ENCODE measurements at places on chromosomes 4 and X.

- DNase-seq, result no peak
Observed at GRCh38 chr4:43296946-43297528, 404.5 kb downstream of the GRXCR1 start.

GRCh38 chr4:168972596-168972995, 37.5 kb downstream of the CBR4 start:
- no peak for DNase-seq

DNA sequence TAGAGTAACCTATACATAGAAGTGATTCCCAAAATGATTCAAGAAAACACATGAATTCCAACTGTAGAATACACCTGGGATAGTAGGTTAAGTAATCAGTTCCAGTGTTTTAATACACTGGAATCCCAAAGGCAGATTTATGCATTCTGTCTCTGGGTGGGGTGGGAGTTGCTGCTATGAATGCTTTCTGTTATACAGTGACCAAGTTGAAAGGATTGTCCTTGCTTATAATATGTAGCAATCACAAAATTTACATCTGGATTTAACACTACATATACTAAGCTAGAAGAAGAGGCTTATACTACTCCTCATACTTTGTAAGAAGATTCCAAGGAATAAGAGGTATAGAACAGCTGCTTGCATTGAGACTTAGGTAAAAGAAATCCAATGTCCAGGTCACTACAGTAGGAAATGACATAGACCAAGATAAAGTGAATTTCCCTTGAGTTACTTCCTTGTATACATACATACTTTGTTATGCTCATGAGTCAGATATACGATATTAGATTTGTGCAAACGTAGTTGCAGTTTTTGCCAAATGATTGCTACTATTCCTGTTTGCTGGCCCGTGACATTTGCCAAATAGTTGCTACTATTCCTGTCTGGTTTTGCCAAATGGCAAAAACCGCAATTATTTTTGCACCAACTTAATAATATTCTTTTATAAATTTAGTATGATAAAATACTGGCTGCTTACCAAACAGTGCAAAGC, 210.5 kb upstream of the DIAPH2 start:
- no peak for DNase-seq

DNA sequence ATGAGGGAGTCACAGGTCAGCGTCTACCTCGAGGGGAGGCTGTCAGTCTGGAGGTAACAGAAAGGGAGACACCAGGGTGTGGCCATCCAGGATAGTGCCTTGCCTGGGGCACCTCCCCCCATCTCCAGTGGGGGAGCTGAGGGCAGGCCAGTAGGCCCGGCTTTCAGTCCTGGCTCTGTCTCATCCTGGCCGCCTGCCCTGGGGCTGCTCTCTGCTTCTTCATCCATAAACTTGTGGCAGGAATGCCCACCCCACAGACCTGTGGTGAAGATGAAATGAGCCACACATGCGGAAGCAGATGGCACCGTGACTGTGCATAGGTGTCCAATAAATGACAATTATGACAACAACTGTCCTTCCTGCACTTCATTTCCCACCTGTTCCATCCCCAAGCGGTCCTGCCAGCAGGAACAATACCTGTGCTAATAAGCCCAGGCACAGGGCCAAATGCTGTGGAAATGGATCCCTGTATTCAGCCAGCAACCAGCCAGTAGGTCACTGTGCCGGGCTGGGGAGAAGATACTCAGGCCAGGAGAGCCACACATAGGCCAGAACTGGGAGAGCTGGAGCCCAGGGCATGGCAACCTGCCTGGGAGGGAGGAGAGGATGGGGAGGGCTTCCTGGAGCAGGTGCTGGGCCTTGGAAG, 30.2 kb downstream of the TRO start:
- DNase-seq, result no peak

- no peak for DNase-seq
Observed at GRCh38 chr4:96983830-96984229, 1143.9 kb downstream of the PDHA2 start.

GRCh38 chr4:92299152-92299551, 4.6 kb upstream of the GRID2 start:
- peak; percentile 24 for DNase-seq

- DNase-seq, result peak; percentile 8
Observed at GRCh38 chrX:7746856-7747255, 96.1 kb upstream of the VCX start.

- DNase-seq, result no peak
Observed at GRCh38 chr4:108940149-108940548, 177.3 kb upstream of the ETNPPL start.

DNA sequence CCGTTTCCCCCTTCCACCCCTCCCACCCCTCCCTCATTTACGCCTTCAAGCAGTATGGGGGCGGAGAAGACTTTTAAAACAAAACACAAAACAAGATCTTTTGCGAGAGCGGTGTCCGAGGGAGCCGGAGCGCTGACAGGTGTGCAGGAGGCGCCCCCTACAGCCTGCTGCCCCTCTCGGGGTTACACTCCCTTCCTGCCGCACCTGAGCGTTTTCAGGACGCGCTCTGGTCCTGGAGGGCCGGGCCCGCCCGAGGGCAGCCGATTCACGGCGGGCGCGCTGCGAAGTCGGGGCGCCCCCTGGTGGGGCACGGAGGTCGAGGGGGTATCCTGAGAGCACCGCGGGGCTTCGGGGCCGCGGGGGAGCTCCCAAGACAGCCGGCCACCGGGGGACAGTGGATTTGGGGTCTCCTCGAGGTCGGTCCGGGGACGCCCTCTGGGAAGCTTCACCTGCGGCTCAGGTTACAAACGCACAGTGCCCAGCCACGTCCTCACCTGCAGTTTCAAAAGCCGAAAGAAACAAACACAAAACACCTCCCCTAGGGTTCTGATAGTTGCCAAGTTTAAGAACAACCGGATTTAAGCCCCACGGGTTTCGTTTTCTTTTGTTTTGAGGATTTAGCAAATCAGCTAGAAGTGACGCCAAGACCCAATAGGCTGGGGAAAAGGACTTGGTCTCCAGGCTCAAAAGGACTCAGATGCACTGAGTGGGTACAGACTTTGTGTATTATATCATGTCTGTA, 8.0 kb upstream of the NEUROG2 start:
- DNase-seq, result no peak

- no peak for DNase-seq
Observed at GRCh38 chrX:1074755-1075154, 137.7 kb downstream of the CRLF2 start.

- DNase-seq, result no peak
Observed at GRCh38 chr4:182808673-182809416, 108.3 kb downstream of the DCTD start.

DNA sequence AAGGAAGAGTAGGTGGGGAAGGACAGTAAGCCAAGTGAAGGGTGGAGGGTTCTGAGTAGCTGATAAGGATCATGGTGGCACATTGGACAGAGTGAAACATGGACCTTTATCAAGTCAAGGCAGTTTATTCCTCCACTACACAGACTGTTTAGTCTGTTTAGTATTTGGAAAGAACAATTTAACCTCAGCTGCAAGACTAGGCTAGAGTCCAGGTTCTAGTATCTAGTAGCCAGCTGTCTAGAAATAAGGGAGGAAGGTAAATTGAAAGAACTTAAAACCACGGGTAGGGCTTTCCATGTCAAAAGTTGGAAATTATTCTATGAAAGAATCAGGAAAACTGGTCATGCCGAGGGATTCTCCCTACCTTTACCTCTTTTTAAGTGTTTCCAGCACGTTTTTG, 140.1 kb upstream of the MED14 start:
- no peak for DNase-seq

DNA sequence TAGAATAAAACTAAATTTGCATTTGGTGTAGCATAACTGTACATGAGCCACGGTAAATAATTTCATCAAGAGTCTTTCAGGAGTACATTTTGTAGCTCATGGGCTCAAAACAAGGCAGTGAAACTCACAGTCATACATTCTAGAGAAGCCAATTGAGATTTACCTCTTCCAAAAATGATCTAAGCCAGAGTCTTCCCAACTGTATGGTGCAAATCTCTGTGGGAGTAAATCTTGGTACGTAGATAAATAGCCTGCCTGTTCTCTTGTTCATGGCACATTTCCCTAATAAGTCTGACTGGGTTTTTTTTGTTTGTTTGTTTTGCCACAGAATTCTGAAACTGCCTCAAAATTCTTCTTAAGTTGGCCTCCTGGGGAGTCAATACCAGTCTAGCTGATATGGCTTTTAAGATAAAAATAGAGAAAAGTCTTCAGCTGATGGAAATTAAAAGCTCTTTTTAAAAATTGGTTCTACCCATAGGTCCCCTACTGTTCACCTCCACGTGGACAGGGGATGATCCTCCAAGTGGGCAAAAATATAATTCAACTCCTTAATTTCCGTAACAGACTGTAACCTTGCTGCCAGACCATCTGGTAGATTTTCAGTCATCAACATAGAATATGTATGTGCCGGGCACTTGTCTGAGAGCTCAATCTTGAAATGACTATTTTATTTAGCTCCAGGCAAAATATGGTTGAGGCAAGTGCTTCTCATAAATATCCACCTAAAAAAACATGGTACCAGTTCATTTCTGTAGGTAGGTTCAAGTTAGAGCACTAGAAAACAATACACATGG, 365.4 kb downstream of the PDHA2 start:
- DNase-seq, result no peak

- peak; percentile 97 for DNase-seq
Observed at GRCh38 chr4:10096201-10096977, 20.2 kb downstream of the WDR1 start.

- DNase-seq, result no peak
Observed at GRCh38 chrX:45852884-45853283, 652.2 kb upstream of the DIPK2B start.

DNA sequence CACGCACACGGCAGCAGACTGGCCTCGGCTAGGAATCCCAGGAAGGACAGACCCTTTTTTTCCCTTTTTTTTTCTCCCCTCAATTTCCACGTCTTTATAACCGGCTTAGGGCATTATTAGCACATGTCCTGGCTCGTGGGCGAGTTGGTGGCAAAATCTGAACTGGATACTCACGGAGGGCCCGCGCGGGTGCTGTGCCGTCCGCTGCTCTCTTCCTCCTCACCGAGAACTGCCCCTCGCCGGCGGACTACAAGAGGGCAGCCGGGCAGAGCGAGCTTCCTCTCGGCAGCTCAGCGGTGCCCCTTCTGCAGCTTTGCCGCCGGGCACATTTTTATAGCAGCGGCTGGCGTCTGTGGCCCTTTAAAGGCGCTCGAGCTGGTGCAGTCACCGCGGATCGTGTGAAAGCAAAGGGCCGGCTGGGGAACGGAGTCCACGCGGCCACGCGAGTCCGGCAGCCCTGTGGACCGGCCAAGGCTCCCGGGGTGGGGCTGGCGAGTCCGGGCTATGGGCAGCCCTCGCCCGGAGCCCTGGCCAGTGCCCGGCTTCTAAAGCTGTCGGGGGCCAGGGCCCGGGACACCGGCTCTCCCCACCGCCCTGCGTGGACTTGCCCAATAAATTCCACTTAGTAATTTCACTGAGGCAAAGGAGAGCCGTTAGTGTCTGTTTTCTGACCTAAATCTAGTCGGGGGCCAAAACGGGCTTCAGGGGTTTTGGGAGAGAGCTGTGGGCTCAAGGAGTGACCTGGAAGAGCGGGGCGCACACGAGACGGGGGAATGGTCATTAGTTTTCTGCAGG, 1.3 kb upstream of the CITED1 start:
- DNase-seq, result peak; percentile 68

DNA sequence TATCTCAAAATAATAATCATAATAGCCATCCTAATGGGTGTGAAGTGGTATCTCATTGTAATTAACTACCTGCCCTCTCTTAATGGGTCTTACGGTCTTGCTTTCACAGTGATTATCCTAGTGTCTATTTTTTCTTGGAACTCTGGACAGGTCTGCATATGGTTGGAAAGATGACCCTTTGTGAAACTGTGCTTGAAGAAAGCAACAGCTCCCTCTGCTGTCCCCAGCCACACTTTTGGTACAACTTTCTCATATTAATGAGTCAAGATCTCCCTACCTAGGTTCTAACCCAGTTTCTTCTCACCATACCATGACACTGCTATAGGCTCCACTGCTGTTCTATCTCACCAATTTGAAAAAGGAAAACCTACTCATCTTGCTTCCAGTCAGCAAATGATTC, 2.4 kb downstream of the TFDP3 start:
- DNase-seq, result no peak

DNA sequence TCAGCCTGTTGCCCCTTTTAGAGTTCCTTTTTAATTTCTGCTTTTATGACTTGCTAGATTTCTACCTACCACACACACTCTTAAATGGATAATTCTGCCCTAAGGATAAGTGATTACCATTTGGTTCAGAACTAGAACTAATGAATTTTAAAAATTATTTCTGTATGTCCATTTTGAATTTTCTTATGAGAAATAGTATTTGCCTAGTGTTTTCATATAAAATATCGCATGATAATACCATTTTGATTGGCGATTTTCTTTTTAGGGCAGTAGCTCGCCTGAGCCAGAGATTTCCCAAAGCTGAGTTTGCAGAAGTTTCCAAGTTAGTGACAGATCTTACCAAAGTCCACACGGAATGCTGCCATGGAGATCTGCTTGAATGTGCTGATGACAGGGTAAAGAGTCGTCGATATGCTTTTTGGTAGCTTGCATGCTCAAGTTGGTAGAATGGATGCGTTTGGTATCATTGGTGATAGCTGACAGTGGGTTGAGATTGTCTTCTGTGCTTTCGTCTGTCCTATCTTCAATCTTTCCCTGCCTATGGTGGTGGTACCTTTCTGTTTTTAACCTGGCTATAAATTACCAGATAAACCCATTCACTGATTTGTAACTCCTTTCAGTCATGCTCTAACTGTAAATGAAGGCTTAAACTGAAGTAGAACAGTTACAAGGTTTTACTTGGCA, 7.8 kb downstream of the ALB start:
- no peak for DNase-seq

GRCh38 chr4:27934871-27935270, 1074.2 kb downstream of the STIM2 start:
- DNase-seq, result no peak

- DNase-seq, result no peak
Observed at GRCh38 chr4:90007494-90008167, 113.0 kb downstream of the MMRN1 start.

DNA sequence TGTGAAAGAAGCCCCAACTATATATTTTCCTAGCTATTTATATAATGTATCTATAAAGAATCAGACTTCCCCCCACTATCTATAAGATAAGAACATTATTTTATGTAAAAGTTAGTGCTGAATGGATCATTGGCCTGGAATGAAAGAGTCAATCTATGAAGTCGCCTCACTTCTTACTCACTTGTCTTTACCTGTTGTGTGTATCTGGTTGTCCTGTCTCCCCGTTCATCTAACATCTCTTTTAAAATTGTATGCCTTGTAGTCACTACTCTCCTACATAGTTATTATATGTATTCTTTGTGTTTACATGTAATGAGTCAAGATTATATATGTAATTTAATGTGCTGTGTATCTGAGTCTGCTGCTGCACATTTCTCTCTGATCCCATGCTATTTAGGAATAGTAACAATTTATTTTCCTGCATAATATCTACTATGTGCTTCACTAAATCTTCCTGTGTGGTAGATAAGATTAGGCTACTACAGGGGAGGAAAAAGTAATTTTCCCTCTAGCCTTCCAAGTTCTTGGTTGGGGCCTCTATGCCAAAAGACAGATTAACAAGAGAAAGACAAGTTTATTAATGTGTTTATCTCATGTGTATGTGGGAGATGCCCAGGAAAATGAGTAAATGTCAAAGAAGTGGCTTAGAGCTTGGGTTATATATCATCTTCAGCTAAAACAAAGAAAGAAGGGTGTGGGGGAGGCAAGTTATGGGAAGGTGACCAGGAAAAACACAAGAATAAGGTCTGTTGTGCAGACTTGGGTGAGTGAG, 77.6 kb upstream of the FRMPD4 start:
- DNase-seq, result no peak
